ENCODE measurements at places on chromosomes 16 and 17.

DNA sequence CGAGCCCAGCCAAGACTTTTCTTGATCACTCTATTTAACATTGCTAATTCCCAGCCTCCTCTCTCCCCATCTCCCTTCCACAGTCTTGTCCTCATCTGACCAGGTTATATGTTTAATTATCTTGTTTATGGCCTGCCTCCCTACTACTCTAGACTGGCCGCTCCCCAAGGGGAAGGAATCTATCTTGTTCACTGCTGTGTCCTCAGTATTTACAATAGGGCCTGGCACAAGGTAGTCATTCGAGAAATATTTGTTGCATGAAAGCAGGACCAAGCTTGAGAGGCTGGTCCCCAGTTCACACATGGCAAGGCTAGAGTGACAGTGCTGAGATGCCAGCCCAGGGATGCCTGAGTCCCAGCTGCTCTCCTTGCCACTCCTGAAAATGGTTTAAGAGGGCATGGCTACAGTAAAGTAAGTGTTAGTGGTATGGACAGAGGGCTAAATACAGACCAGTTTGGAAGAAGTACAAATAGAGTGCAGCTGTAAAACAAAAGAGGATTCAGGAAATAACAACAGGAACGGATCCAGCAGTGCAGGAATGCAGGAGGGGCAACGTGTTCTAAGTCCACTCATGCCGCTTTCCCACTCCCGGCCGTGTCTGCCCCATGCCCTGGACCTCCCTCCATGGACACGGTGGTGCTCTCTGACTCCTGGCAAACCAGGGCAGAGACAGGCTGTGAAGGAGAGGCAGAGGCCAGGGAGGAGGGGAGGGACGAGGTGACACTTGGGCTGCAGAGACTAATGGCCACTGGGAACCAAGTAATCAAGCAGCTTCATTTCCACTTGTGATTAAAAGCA lies 65.6 kb downstream of the TOM1L2 start:
- DNase-seq: no peak

- DNase-seq: no peak
These were observed 2.9 kb downstream of the OR1F1 start for GRCh38 chr16:3190949-3191353.

GRCh38 chr17:75492555-75493168 lies 22.7 kb downstream of the CASKIN2 start:
- no peak for DNase-seq

DNA sequence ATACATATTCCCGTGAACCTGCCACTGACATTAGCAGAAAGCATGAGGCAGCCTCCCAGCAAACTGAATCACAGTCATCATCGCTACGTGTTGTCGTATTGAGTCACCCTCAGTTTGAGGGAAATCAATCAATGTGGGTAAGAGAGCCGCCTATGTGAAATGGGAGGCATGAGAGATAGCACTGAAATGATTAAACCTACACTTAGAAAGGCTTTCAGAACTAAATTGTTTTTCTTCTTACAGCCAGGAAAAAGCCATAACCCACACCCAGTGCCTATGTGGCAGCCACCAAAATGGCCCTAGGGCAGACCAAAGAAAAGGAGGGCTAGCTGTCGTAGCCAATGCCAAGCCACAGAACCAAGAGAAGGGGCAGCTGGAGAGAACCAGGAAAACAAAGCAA lies 90.5 kb downstream of the ADAMTS18 start:
- no peak for DNase-seq

DNA sequence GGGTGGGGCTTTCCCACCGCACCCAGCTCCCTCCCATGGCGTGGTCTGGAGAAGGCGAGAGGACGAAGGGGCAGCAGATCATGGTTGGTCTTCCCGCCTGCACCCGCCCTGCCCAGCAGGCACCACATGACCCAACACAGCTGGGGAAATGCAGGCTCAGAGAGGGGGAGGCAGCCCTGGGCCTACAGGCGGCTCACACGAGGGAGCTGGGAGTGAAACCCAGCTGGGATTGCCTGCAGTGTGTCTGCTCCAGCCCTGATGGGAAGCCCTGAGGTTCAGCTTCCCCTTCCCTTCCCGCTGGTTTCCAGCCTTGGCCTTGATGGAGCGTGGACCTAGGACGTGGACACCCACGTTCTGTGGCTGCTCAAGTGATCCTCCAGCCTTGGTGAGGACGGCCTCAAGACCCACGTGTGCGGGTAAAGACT lies 20.0 kb upstream of the PABPN1L start:
- no peak for DNase-seq

GRCh38 chr16:65500919-65501318 lies 379.1 kb upstream of the CDH11 start:
- no peak for DNase-seq

DNA sequence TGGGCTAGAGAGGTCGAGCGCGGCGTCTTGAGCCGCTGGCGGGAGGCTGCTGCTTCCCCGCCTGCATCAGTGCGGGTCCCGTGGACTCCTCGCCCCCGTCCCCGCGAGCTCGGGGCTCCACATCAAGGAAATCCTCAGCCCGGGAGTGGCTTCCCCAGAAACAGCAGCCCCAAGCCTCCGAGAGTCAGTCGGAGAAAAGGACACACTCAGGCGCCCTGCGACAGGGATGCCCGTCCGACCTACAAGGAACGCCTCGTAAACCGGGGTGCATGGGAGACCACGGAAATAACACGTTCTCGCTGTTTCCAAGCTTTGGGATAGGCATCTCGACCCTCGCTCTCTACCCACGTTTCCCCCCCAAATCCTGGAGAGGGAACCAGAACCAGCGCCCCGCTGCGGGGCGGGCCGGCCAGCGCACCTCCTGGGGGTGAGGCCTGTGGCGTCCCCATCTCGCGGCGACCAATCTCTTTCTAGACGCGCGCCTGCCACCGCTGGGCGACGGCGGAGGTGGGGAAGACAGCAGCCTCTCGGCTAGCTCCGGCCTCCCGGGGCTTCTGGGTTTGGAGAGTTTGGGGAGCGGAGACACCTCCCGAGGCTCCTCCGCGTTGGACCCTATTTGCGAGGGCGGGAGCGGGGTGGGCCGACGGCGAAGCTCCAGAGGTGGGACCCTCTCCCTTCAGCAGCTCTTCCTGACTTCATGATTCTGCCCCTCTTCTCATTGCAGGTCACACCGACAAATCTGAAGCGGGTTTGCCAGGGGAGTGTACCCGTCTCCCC lies 759 bp upstream of the TP53I13 start:
- peak; percentile 49 for DNase-seq

GRCh38 chr17:49788478-49789242 lies at the start of gene KAT7:
KAT7 (plus strand) TSS chr17:49788681; CDS start chr17:49788835, 154 bp downstream.
- peak; percentile 99 for DNase-seq

DNA sequence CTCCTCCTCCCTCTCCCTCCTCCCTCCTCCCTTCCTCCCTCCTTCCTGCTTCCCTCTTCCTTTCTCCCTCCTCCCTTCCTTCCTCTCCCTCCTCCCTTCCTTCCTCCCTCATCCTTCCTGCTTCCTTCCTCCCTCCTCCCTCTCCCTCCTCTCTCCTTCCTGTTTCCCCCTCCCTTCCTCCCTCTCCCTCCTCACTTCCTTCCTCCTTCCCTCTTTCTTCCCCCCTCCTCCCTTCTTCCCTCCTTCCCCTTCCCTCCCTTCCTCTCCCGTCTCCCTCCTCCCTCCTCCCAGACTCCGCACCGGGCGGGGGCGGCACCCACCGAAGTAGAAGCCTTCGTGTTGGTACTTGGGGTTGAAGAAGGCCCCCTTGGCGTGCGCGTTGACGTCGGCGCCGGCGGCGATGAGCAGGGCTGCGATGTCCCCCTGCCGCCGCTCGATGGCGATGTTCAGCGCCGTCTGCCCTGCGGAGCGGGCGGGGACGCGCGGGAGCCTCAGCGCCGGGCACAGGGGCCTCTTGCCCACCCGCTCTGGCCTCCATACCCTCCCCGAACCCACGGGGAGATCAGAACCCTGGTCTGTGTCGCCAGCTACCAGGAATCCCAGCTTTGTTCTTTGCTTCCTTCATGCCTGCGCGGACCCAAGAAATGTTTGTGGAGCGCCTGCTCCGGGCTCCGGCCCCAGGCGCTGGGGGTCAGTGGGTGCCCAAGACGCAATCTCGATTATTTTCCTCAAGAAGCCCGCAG lies 22.2 kb downstream of the TRPV3 start:
- no peak for DNase-seq

GRCh38 chr17:9971991-9972390 lies 66.9 kb upstream of the RCVRN start:
- DNase-seq: no peak

GRCh38 chr17:31140111-31140510 lies 45.3 kb downstream of the NF1 start:
- DNase-seq: no peak

DNA sequence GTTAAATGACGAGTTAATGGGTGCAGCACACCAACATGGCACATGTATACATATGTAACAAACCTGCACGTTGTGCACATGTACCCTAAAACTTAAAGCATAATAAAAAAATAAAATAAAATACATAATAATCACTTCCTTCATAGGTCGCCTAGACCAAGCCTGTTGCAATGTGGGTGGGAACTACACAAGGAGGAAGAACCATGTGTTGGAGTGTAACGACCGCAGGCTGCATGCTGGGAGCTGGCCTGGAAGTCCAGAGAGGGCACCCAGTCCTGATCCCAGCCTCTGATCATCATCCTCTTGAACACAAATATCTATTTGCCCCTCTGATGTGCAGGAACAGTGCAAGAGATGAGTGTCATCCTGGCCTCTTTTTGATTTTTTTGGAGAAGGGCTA lies 224.7 kb upstream of the ASIC2 start:
- no peak for DNase-seq

- no peak for DNase-seq
These were observed 128.4 kb downstream of the HAPSTR1 start for GRCh38 chr16:9219813-9220212.

- DNase-seq: no peak
These were observed 8.8 kb upstream of the ITGB4 start for GRCh38 chr17:75712446-75712845.

DNA sequence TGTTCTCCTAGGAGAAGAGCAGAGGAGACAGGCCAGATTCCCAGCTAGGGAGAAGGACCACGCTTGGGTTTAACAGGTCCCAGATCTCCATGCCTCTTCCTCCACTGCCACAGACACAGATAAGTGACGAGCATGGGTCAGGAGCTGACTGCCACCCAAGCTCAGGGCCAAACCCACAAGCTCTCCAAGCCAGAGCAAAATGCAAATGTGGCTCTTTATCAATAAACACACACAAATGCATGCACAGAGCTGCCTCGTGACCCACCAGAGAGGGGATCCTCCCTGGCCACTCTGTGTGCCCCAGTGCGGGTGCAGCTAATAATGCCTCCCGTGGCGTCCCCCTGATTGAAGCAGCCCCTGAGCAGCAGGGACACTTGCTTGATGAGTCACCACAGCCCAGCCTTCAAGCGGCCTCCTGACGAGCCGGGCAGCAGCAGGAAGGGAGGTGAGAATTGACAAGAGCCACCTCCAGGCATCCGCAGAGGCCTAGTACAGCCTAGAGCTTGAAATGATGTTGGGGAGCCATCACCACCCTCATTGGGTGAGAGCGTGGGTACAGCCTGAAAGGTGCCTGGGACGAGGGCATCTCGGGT lies 143.9 kb downstream of the CCDC182 start:
- no peak for DNase-seq

- DNase-seq: no peak
These were observed 95.2 kb upstream of the AXIN2 start for GRCh38 chr17:65656390-65657250.

GRCh38 chr16:55346475-55346874 lies 22.5 kb downstream of the IRX6 start:
- DNase-seq: no peak

DNA sequence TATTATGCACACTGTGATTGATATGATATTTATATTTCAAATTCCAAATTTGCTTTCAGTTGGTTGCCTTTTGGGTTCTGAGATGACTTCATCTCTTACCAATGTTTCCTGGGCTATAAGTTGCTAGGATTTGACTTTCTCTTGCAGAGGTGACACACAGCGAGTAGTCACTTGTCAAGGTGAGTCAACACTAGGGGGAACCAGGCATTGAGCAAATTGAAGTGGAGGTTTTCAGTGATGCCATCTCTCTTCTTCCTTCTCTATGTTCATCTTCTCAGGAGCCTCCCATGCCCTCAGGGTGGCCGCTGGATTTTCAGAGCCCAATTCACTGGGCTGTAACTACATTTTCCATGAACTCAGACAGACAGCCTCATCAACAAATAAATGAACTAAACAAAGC lies 6.0 kb upstream of the CPD start:
- no peak for DNase-seq

DNA sequence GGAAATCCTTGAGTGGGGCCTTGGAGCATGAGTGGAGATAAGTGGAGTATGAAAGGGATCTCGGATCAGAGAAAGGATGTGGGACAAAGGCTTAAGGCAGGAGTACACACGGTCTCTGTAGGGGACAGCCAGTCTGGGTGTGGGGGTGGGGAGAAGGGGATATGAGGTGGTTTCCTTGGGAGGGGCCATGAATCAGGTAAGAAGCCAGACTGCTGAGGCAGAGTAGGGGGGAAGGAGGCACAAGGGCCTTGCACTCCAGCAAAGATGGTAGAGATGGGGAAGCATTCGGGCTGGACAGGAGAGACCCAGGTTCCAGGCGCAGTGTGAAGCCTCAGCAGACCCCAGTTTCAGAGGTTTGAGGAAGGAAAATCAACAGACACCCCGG lies 1.6 kb downstream of the HSD11B2 start:
- DNase-seq: no peak

DNA sequence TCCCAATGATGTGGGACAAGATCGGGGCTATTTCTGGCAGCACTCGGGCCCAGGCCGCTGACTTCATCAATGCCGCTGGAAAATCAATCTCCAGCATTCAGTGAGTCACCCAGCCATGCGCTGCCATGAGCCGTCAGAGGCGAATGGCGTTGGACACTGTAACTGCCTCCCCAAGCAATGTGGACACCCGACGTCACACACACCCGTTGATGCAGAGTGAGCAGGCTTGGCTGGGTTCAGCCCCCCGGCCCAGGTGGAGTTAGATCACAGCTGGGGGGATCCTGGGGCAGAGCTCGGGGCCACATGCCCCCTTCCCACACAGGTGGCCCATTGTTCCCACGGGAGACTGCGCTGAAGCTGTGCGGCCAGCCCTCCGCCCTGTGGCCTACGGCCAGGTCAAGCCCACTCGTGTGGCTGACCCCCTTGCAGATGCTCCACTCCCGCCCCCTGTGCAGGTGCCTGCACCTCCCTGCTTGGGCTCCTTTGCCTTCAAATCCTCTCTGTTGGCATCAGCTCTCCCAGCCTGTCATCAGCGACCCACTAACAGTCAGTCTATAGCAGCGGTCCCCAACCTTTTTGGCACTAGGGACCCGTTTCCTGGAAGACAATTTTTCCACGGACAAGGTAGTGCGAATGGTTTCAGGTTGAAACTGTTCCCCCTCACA lies 89.9 kb downstream of the TBC1D16 start:
- DNase-seq: no peak

GRCh38 chr17:50482110-50482509 lies 3.5 kb downstream of the RSAD1 start:
- DNase-seq: no peak

- DNase-seq: no peak
These were observed 908 bp upstream of the CLUH start for GRCh38 chr17:2712300-2713043.

- DNase-seq: no peak
These were observed 15.7 kb upstream of the MRC2 start for GRCh38 chr17:62611728-62612127.

Data from NCI-H510A (cell line).